Activated T-helper 1 cell treated with anti-CD3 and anti-CD28 coated beads, Interleukin-12 subunit alpha, Interleukin-12 subunit beta, Interleukin-2, Interleukin-4 antibody, amounts not matched to agents 30 ng/mL and 10 ng/mL and 1 ng/mL, durations not matched to agents 14 hours and 24 hours and 36 hours (primary cell): ENCODE measurements at places on chromosomes 1 and 21. TPM values are rescaled to one million over a fixed set of nuclear protein-coding genes. Genes with fewer than 3 reads are reported as not detected.

- no peak for DNase-seq
Measured at GRCh38 chr1:10593750-10594149, 119.0 kb downstream of the PEX14 start.

DNA sequence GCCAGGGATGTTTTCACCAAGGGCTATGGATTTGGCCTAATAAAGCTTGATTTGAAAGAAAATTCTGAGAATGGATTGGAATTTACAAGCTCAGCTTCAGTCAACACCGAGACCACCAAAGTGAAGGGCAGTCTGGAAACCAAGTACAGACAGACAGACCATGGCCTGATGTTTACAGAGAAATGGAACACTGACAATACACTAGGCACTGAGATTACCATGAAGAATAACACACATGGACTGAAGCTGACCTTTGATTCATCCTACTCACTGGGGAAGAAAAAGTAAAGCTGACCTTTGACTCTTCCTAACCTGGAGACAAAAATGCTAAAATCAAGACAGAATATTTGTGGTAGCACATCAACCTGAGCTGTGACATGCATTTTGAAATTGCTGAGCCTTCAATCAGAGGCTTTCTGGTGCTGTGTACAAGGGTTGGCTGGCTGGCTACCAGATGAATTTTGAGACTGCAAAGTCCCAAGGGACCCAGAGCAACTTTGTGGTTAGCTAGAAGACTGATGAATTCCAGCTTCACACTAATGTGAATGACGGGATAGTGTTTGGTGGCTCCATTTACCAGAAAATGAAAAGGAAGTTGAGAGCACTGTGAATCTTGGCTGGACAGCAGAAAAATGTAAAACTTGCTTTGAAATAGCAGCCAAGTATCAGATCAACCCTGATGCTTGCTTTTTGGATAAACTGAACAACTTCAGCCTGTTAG lies 190.4 kb upstream of the KCTD3 start:
- DNase-seq, result no peak

DNA sequence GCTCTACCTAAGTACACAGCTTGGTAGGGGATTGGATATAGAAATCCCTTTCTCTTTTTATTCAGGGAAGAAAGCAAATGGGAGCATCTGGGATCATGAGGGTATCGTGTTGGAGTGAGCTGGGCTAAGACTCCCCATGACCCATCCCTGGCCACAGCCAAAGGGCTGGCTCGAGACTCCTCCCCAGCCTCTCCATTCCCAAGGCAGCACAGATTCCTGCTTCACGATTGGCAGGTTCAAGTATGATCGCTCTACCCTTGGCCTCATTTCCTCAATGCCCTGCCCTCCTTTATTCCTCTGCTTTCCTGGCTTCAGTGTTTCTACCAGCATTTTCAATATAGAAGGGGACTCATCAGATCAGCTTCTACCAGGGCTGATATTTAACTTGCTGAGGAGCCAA lies 89.7 kb downstream of the ATP1A1 start:
- no peak for DNase-seq

DNA sequence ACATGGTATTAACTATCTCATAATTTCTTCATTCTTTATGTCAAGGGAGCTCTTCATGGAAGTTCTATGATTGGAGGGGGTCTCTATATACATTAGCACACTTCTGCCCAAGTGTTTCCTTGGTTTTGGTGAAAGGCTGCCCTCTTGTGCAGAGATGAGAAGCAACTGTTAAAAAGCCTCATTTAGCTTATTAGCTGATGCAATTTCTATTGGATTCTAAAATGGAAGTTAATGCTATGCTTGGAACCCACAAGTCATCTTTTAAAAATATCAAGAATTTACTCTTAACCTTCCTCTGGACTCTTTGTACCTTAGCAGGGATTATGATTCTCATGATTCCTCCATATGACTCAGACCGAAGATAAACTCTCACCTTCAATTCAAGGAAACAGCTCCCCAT lies 328.9 kb downstream of the PTBP2 start:
- DNase-seq, result no peak

DNA sequence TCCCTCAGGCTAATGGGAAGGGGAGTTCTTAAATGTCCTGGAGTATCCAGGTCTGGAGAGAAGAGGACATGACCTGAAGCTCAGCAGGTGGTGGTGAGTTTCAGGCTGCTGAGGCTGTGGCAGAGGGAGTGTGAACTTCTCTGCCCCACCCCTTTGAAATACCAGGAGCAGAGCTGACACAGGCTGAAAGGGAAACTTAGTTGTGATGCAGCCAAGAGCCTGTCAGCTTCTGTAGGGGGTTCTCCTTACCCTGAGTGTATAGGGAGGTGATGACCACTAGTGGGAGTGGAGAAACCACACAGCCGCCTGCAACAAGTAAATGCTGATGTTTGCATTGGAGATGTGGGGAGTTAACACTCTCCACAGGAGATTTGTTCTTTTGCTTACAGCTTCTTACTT lies 152.3 kb downstream of the FCRL5 start:
- no peak for DNase-seq

- peak; percentile 74 for DNase-seq
Measured at GRCh38 chr1:27284425-27285273, 37.3 kb upstream of the TMEM222 start.

- no peak for DNase-seq
Measured at GRCh38 chr1:44539991-44540730, 134.1 kb downstream of the TMEM53 start.

GRCh38 chr1:91129017-91129416 lies 107.2 kb upstream of the ZNF644 start:
- no peak for DNase-seq

DNA sequence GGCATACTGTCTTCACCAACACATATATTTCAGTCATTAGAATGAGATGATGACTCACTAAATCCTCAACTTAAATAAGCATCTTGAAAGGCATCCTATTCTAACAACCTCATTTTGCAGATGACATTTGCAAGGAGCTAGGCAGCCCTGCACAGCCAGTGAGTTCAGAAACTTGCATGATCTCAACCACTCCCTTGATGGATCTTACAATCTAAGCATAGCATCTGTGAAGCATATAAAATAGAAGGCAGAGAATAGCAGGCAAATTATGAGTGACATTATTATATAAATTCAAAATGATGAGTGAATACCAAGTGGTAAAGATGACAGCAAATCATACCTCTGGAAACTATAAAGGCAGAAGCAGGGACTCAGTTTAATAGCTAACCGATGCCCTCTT lies 31.6 kb downstream of the KRTAP20-3 start:
- DNase-seq, result no peak

DNA sequence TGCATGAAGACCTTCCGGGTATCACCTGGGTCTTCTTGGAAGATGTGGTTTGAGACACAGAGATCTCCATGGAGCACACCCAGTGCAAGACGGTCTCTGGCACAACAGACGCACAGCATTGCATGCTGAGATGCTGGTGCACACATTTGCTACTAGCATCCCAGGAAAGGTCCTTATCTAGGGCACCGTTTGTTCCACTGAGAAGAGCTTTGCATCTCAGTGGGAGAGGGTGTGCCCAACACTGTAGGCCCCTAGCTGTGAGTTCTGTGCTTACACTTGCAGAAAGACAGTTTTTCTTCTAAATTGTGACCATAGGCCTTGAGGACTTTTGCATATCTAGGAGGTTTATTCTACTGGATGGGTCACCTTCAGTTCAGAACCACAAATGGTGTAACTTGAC lies 554.1 kb downstream of the MATN1 start:
- DNase-seq, result no peak

DNA sequence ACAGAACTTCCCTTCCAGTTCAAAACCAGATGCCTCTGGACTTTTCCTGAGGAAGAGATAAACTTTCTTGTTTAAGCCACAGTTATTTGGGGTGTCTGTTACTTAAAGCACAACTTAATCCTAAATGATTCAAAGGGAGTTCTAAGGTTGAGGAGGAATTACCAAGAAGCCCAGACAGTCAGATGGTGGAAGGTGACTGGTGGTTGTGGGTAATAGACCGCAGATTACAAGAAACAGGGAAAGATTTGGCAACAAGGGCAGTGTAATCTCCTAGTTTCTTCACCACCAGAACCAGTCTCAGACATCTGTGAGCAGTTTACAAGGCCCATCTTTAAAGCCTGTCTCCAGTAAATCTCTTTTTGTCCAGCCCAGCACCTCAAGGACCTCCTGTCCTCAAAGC lies 130.1 kb upstream of the CTTNBP2NL start:
- DNase-seq, result no peak

DNA sequence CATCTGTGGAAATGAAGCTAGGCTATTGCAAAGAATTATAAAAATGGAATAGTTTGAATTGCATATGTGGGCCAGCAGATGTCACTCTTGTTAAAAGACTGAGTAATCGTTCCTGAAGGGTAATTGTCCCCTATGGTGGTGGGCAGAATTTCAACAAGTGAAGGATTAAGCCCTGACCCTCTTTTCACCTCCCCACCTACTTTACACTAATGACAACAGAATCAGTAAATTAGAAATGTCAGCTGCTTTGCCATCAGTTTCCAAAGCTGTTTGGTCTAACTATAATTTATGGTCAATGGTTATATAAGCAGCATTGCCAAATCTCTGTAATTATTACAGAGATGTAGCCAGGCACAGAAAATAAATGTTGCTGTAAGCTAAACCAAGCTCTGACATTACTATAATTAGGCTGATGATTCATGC lies 898.6 kb downstream of the AMY1C start:
- no peak for DNase-seq

DNA sequence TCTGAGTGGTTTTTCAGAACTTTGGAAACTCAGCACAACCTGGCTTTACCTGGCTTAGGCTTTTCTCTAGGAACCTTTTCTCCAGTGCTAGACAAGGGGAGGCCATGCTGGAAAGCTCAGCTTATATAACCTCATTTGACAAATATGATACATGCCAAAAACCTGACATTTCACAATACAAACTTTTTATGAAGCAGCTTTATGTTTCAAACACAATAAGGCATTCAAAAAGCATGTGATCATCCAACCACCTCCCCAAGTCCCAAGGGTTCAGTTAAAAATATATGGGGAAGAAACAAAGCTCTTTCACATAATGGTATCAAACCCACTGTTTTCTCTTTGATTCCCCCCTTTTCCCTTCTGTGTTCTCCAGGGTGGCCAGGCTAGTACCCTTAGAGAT lies 63.7 kb downstream of the ZC3H11B start:
- DNase-seq, result no peak

DNA sequence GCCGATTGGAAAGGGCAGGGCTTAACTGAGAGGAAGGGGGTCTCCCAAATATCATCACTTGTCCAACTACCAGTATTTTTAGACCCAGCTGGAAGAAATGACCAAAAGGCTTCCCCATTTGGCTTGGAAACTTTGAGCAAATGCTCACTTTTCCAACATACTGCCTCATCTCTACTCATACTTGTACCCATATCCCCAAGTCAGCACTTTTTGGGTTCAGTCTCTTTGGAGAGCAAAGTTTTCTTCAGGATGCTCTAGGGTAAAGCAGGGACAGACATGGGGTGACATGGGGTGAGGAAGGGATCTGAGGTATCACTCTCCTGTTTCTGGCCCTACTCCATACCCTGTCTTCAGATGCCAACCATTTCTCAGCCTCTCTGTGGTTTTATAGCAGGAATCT lies 27.2 kb downstream of the LRRN2 start:
- DNase-seq, result no peak

GRCh38 chr21:33828577-33828976 lies 87.0 kb downstream of the ATP5PO start:
- DNase-seq, result no peak

- no peak for DNase-seq
Measured at GRCh38 chr1:56788588-56788987, 30.6 kb downstream of the FYB2 start.

- no peak for DNase-seq
Measured at GRCh38 chr1:5603353-5604104, 388.7 kb downstream of the NPHP4 start.

GRCh38 chr1:32536764-32537163 lies 2.5 kb upstream of the ZBTB8A start:
- DNase-seq, result no peak

- no peak for DNase-seq
Measured at GRCh38 chr1:209409780-209410179, 173.7 kb upstream of the CAMK1G start.

DNA sequence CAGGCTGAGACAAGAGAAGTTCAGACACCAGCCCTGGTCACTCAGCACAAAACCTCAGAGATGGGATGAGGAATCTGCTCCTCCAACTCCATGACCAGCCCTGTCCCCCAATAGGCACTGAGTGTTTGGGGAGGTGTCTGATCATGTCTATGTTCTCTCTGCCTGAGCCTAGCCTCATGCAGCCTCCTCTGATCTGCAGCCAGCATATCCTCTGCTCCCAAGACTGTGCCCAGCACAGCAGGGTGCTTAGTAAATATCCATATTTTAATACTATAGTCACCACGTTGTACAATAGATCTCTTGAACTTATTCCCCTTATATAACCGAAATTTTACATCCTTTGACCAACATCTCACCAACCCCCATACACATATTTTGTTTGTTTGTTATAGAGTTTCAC lies 202.9 kb downstream of the MATN1 start:
- no peak for DNase-seq

- no peak for DNase-seq
Measured at GRCh38 chr1:92756537-92756936, 28.4 kb downstream of the EVI5 start.

DNA sequence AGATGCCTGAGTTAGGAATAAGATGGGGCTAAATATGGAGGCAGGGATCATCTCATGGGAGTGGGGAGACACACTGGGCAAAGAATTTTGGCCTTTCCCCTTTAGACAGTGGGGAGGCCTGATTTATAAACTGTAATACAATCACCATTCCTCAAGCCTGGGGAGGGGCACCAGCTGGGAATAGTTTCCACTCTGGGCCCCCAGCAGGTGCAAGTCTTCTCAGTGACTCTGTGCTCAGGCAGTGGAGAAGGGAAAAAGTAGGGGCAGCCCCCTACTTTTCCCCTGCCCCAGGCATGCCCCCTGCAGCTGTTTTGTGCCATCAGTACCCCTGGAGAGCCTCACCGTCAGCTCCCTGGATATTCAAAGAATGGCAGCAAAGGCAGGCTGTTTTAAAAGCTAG lies 19.1 kb downstream of the COA7 start:
- DNase-seq, result no peak

- no peak for DNase-seq
Measured at GRCh38 chr1:226325178-226325577, 16.2 kb upstream of the LIN9 start.

The TAS1R3 gene
- total RNA-seq, result 0.22 and 0.34 TPM in 2 replicates

The TIE1 gene
- total RNA-seq, result 0.36 and 0.64 TPM in 2 replicates

The WNT2B gene
- total RNA-seq, result 0.05 and 0.10 TPM in 2 replicates

The TMEM39B gene
- 34.2 and 38.8 TPM in 2 replicates for total RNA-seq

The CAPN8 gene
- total RNA-seq, result not detected in 2 replicates

The MEX3A gene
- 0.27 and 0.41 TPM in 2 replicates for total RNA-seq

The TATDN3 gene
- total RNA-seq, result 14.4 and 18.5 TPM in 2 replicates

The GREM2 gene
- total RNA-seq, result 0.05 TPM in 2 replicates
